ENCODE measurements at places on chromosomes 12 and 14. TPM values are rescaled to one million over a fixed set of nuclear protein-coding genes. Genes with fewer than 3 reads are reported as not detected.

- no peak overlapping the region for H3K27ac ChIP-seq
- peak overlapping the region; percentile 74 for H3K4me3 ChIP-seq
These were observed 417 bp downstream of the GLS2 start for GRCh38 chr12:56487448-56488040.

GLTP gene
- 45.3 TPM for total RNA-seq

DNA sequence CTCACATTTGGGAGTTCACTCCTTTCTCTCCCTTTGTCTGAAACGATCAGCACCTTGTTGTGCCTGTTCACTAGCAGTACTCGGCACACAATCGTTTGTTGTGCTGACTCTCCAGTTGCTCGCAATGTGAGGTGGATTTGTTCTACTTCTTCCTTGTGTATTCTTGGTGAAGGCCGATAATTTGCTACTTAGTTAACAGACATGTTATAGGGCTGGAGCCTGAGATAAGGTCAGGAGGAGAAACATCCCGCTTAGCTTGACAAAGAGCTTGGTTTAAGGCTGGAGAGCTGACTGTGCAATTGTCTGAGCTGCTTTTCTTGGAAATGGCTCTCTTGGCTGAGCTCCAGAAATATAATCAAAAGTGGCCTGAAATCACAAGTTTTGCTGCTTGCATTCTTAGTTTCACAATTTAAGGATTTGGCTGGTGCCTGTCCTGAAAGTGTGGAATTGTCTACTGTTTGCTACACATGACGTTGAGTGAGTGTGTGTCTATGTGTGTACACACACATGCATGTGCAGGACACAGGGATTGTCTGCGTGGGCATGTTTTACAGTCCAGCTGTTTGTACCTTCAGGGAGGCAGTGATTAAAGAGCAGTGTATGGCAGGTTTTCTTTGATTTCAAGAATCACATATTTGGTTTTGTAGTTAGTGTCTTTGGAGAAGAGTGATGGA, 77.7 kb downstream of the ARF6 start:
- H3K36me3 ChIP-seq = no peaks in the 10 kb centered on the region
- H3K4me1 ChIP-seq = peaks cover 43% of the 10 kb centered on the region
- H3K27me3 ChIP-seq = no peaks in the 10 kb centered on the region
- DNase-seq = no peak
- H3K4me3 ChIP-seq = no peak overlapping the region

DTX3 gene
- 21.4 TPM for total RNA-seq

NEMP1 gene
- total RNA-seq = 19.1 TPM

DNA sequence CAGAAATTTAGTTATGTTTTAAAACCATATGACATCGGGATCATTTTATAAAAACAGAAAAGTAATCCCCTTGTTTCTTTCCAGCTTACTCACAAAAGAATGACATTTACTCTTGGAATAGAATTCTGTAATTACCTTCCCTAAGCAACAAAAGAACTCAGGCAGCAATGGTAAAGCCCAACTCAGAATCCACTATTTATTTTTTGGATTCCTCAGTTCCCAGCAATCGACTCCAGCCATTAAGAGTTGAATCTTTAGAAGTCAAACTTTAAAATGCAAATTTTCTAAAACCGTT, 65.9 kb downstream of the FOXN3 start:
- H3K4me1 ChIP-seq = peaks cover 25% of the 10 kb centered on the region
- H3K4me3 ChIP-seq = peak overlapping the region; percentile 22
- no peaks in the 10 kb centered on the region for H3K27me3 ChIP-seq
- no peak for DNase-seq
- H3K36me3 ChIP-seq = peaks cover 29% of the 10 kb centered on the region

DNA sequence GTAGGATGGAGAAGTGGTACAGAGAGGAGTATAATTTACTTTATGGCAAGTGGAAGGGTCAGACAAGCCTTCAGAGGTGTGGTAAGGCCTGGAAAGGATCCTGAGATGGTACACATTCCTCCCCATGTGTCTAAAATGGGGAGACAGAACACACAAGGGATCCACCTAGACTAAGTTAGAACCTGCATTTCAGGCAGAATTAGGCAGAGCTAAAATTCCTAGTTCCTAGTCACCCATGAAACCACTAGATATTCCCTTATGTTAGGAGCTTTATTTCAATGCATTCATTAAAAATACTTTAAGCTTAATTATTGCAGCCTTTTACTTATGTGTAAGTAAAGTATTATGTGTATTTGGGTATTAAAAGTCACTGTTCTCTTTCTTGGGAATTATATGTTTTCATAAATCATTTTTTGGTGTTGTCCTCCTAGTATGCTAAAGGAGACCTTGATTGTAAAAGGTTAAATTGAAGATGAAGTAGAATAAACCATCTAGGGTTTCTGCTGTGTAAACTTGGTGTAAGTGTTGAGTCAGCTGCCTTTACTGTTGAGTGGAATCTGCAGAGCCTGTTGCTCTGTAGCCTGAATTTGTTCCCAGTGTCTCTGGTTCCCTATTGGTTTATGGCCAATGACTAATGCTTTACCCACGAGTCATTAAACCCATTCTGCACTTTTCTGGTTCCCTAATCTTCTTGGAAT, 423.2 kb downstream of the ATP23 start:
- no peaks in the 10 kb centered on the region for H3K27me3 ChIP-seq
- no peak overlapping the region for H3K27ac ChIP-seq
- no peak for DNase-seq
- no peak overlapping the region for H3K4me3 ChIP-seq
- no peaks in the 10 kb centered on the region for H3K4me1 ChIP-seq
- no peaks in the 10 kb centered on the region for H3K36me3 ChIP-seq

GRCh38 chr12:25558586-25558985, 5.5 kb upstream of the LMNTD1 start:
- H3K4me3 ChIP-seq = no peak overlapping the region
- H3K27ac ChIP-seq = no peak overlapping the region
- no peak for DNase-seq
- H3K4me1 ChIP-seq = no peaks in the 10 kb centered on the region
- H3K36me3 ChIP-seq = no peaks in the 10 kb centered on the region

- DNase-seq = no peak
- no peak overlapping the region for H3K4me3 ChIP-seq
- H3K36me3 ChIP-seq = no peaks in the 10 kb centered on the region
- H3K4me1 ChIP-seq = no peaks in the 10 kb centered on the region
These were observed 186.3 kb upstream of the NUDT4 start for GRCh38 chr12:93191423-93191822.

- H3K27me3 ChIP-seq = no peaks in the 10 kb centered on the region
- DNase-seq = no peak
- H3K36me3 ChIP-seq = no peaks in the 10 kb centered on the region
- peaks cover 12% of the 10 kb centered on the region for H3K4me1 ChIP-seq
- H3K27ac ChIP-seq = no peak overlapping the region
These were observed 121.7 kb downstream of the DUSP6 start for GRCh38 chr12:89230376-89231315.

GRCh38 chr12:24441458-24441857, 492.0 kb upstream of the SOX5 start:
- no peaks in the 10 kb centered on the region for H3K27me3 ChIP-seq
- H3K27ac ChIP-seq = no peak overlapping the region
- no peak overlapping the region for H3K4me3 ChIP-seq
- no peak for DNase-seq
- no peaks in the 10 kb centered on the region for H3K4me1 ChIP-seq

GRCh38 chr14:101122237-101123141, 219.0 kb upstream of the RTL1 start:
- no peak overlapping the region for H3K4me3 ChIP-seq
- peaks cover 5% of the 10 kb centered on the region for H3K4me1 ChIP-seq
- no peaks in the 10 kb centered on the region for H3K27me3 ChIP-seq
- no peak overlapping the region for H3K27ac ChIP-seq

GRCh38 chr12:4958697-4959375, 49.1 kb downstream of the KCNA1 start:
- no peak overlapping the region for H3K4me3 ChIP-seq
- DNase-seq = no peak
- H3K27ac ChIP-seq = no peak overlapping the region
- H3K36me3 ChIP-seq = no peaks in the 10 kb centered on the region
- H3K27me3 ChIP-seq = peaks cover 39% of the 10 kb centered on the region

GRCh38 chr12:77049767-77050353, 15.5 kb downstream of the E2F7 start:
- H3K27ac ChIP-seq = no peak overlapping the region
- H3K36me3 ChIP-seq = no peaks in the 10 kb centered on the region
- no peaks in the 10 kb centered on the region for H3K27me3 ChIP-seq
- H3K4me3 ChIP-seq = no peak overlapping the region
- no peak for DNase-seq
- no peaks in the 10 kb centered on the region for H3K4me1 ChIP-seq

ETFBKMT gene
- 4.0 TPM for total RNA-seq

DNAI7 gene
- 6.7 TPM for total RNA-seq

GRCh38 chr12:123532808-123533649, 490 bp downstream of the RILPL1 start:
- peaks cover 36% of the 10 kb centered on the region for H3K4me1 ChIP-seq
- peak; percentile 70 for DNase-seq
- no peaks in the 10 kb centered on the region for H3K27me3 ChIP-seq

C12orf60 gene
- 0.77 TPM for total RNA-seq

JDP2 gene
- total RNA-seq = 59.2 TPM

DNA sequence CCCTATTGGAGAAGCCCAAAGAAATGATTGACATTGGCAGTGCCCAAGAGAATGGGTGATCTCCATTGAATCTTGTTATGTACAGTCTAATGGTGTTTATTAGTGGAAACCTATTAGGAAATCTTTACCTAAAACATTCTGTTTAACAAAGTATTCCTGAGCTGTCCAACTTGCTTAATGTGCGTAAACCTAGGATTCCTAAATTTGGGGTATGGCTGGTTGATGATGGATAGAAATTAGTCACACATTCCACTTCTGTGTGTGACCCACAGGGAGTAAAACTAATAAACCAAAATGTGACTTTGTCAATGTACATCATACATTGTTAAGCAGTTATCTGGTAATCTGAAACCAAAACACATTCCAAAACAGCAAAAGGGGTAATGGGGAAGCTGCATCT, 761.3 kb downstream of the FSCB start:
- H3K27me3 ChIP-seq = no peaks in the 10 kb centered on the region
- no peak overlapping the region for H3K27ac ChIP-seq
- H3K4me3 ChIP-seq = no peak overlapping the region
- no peak for DNase-seq
- no peaks in the 10 kb centered on the region for H3K36me3 ChIP-seq

B3GNT4 gene
- total RNA-seq = 0.30 TPM

TAMALIN gene
- total RNA-seq = 85.5 TPM

- no peaks in the 10 kb centered on the region for H3K4me1 ChIP-seq
- peak; percentile 86 for DNase-seq
- H3K36me3 ChIP-seq = peaks cover 29% of the 10 kb centered on the region
- H3K27ac ChIP-seq = no peak overlapping the region
- no peaks in the 10 kb centered on the region for H3K27me3 ChIP-seq
These were observed 43.6 kb upstream of the ANO2 start for GRCh38 chr12:5988659-5989116.

GRCh38 chr14:63269561-63270225, 49.0 kb downstream of the GPHB5 start:
- no peaks in the 10 kb centered on the region for H3K27me3 ChIP-seq
- H3K36me3 ChIP-seq = peaks cover 4% of the 10 kb centered on the region
- H3K4me1 ChIP-seq = peaks cover 7% of the 10 kb centered on the region
- H3K27ac ChIP-seq = no peak overlapping the region
- H3K4me3 ChIP-seq = no peak overlapping the region

- H3K36me3 ChIP-seq = peaks cover 78% of the 10 kb centered on the region
- peaks cover 50% of the 10 kb centered on the region for H3K4me1 ChIP-seq
- H3K4me3 ChIP-seq = no peak overlapping the region
- no peak for DNase-seq
- H3K27me3 ChIP-seq = no peaks in the 10 kb centered on the region
- peak overlapping the region; percentile 64 for H3K27ac ChIP-seq
These were observed 16.4 kb upstream of the ARID4A start for GRCh38 chr14:58281969-58282368.

Measured in lower lobe of right lung (tissue), 2 donors.